ENCODE measurements at places on chromosomes 13 and 19. TPM values are rescaled to one million over a fixed set of nuclear protein-coding genes. Genes with fewer than 3 reads are reported as not detected.

Gene TGDS
- 5.8 TPM for total RNA-seq

Gene PALM
- 14.8 TPM for total RNA-seq

Gene UNC13A
- total RNA-seq = 0.03 TPM

Gene C13orf42
- not detected for total RNA-seq

Gene MTUS2
- total RNA-seq = 50.6 TPM

Gene NCAN
- not detected for total RNA-seq

Gene SIGLEC12
- not detected for total RNA-seq

Gene KLK2
- not detected for total RNA-seq

Gene MEIOSIN
- not detected for total RNA-seq

Gene VWA8
- 62.8 TPM for total RNA-seq

Gene SLC10A2
- not detected for total RNA-seq

Gene CNFN
- 0.81 TPM for total RNA-seq

Gene ZNF154
- 3.6 TPM for total RNA-seq

Gene LAIR1
- total RNA-seq = 5.0 TPM

Measured in heart right ventricle (tissue), 16 donors.